IMR-90 (cell line): ENCODE measurements at places on chromosomes 7 and 10.

- H3K4me1 ChIP-seq = no peaks in the 10 kb centered on the region
- H3K36me3 ChIP-seq = no peaks in the 10 kb centered on the region
- no peak for DNase-seq
- H3K4me3 ChIP-seq = no peak overlapping the region
- no peak overlapping the region for H3K27ac ChIP-seq
- H3K27me3 ChIP-seq = peaks cover 6% of the 10 kb centered on the region; the same call in 1 of the 2 replicates
These were observed 95.7 kb downstream of the PKD1L1 start for GRCh38 chr7:47852330-47853245.

DNA sequence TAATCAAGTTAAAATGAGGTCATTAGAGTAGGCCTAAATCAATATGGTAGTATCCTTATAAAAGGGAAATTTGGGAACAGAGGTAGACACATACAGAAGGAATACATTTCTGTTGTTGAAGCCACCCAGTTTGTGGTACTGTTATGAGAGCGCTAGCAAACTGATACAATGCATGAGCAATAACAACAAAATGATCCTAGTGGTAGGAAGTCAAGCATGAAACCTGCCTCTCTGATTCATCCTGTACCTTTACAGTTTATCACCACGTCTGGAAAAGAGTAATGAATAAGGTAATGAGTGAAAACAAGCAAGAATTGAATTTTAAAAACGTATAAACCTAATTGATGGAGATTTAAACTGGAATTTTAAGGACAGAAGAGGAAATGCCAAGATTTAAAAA is 217.2 kb downstream of the PCLO start:
- no peaks in the 10 kb centered on the region for H3K27me3 ChIP-seq
- H3K4me1 ChIP-seq = no peaks in the 10 kb centered on the region
- no peak overlapping the region for H3K4me3 ChIP-seq
- DNase-seq = no peak
- no peaks in the 10 kb centered on the region for H3K36me3 ChIP-seq

- H3K27ac ChIP-seq = no peak overlapping the region
- peaks cover 19% of the 10 kb centered on the region for H3K4me1 ChIP-seq
- H3K27me3 ChIP-seq = no peaks in the 10 kb centered on the region
- no peaks in the 10 kb centered on the region for H3K36me3 ChIP-seq
These were observed 47.0 kb downstream of the KCNMA1 start for GRCh38 chr10:77590344-77591237.

DNA sequence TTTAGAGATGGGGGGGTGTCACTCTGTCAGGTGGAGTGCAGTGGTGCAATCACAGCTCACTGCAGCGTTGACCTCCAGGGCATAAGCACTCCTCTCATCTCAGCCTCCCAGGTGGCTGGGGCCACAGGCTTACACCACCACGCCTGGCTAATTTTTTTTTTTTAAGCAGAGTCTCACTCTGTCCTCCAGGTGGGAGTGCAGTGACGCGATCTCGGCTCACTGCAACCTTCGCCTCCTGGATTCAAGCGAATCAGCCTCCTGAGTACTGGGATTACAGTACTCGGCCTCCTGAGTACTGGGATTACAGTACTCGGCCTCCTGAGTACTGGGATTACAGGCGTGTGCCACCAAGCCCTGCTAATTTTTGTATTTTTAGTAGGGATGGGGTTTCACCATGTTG is 23.6 kb upstream of the PPIA start:
- H3K36me3 ChIP-seq = no peaks in the 10 kb centered on the region; the same call in 1 of the 2 replicates
- H3K27me3 ChIP-seq = no peaks in the 10 kb centered on the region; the same call in 1 of the 2 replicates
- H3K4me3 ChIP-seq = no peak overlapping the region
- H3K4me1 ChIP-seq = peaks cover 25% of the 10 kb centered on the region
- H3K27ac ChIP-seq = no peak overlapping the region
- no peak for DNase-seq

- H3K27ac ChIP-seq = no peak overlapping the region
- no peaks in the 10 kb centered on the region for H3K27me3 ChIP-seq
- H3K4me3 ChIP-seq = no peak overlapping the region
- no peaks in the 10 kb centered on the region for H3K4me1 ChIP-seq
These were observed 34.8 kb upstream of the PURB start for GRCh38 chr7:44920119-44920518.

- H3K4me1 ChIP-seq = 0 out of 2 replicates have a peak, but pooled peaks cover 1% of the 10 kb centered on the region
- H3K36me3 ChIP-seq = peaks cover 2% of the 10 kb centered on the region; the same call in 1 of the 2 replicates
These were observed 365 bp downstream of the YME1L1 start for GRCh38 chr10:27153845-27154193.

DNA sequence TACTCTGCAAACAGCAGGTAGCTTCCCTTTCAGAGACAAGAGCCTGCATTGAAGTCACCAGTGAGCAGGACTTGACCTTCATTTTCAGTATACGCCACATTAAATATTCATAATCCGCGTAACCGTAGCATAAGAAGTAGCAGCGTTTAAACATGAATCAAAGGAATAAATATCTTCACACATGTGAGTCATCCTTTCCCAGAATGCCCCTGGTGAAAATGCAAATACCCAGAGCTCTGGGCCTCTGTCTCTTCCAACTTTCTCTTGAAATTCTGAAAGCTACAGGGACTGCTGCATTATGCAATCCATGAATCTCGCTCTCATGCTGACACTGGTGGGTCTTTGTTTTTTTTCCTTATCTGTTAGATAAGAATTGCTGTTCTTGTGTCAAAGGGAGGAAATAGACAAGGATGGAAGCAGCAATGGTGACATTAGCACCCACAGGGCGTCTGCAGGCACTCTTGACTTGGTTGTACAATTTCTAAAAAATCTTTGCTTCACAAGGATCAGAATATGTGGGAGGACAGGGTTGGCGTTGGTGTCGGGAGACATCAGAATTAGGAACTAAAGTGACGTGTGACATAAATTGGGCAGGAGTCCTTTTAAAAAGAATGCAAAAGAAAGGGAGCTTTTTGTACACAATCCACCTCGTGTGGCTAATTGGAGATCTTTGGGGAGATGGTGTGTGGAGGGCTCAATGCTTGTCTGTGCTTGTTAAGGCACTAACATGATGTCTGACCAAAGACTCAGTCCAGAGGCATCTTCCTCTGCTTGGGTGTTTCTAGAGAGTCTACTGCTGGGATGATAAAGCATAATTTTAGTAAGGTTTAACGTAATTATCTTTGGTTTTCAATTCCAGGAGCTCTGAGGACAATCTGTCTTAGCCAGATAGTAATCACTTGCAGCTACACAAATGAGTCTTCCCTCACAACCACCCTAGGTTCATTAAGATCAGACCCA is 390.3 kb downstream of the KCNMA1 start:
- peaks cover 16% of the 10 kb centered on the region for H3K4me1 ChIP-seq
- H3K4me3 ChIP-seq = no peak overlapping the region
- DNase-seq = peak; percentile 77

GRCh38 chr7:96952974-96953391 is 52.4 kb upstream of the DLX6 start:
- DNase-seq = peak; percentile 15
- no peaks in the 10 kb centered on the region for H3K27me3 ChIP-seq
- no peaks in the 10 kb centered on the region for H3K36me3 ChIP-seq
- no peaks in the 10 kb centered on the region for H3K4me1 ChIP-seq

DNA sequence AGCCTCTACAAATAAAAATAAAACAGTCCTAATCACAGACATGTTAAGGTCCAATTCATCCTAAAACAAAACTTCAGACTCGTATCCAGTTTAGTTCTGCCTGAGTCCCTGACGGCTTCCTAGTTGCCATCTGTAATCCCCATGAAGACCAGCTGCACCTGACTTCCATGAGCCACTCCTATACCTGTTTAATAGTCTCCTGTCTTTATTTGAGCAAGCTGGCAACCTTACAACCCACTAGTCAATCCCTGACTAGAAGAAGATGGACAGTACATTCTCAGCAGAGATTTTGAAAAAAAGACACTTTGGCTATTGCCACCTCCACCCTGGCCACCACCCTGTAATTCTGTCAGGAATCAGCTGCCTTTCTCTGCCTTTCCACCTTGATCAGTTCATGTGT is 197.7 kb downstream of the HIBADH start:
- H3K36me3 ChIP-seq = no peaks in the 10 kb centered on the region
- DNase-seq = no peak

GRCh38 chr7:50359995-50360925 is 55.7 kb downstream of the IKZF1 start:
- DNase-seq = no peak
- no peaks in the 10 kb centered on the region; the same call in 1 of the 2 replicates for H3K27me3 ChIP-seq
- H3K4me3 ChIP-seq = no peak overlapping the region
- no peaks in the 10 kb centered on the region for H3K36me3 ChIP-seq

DNA sequence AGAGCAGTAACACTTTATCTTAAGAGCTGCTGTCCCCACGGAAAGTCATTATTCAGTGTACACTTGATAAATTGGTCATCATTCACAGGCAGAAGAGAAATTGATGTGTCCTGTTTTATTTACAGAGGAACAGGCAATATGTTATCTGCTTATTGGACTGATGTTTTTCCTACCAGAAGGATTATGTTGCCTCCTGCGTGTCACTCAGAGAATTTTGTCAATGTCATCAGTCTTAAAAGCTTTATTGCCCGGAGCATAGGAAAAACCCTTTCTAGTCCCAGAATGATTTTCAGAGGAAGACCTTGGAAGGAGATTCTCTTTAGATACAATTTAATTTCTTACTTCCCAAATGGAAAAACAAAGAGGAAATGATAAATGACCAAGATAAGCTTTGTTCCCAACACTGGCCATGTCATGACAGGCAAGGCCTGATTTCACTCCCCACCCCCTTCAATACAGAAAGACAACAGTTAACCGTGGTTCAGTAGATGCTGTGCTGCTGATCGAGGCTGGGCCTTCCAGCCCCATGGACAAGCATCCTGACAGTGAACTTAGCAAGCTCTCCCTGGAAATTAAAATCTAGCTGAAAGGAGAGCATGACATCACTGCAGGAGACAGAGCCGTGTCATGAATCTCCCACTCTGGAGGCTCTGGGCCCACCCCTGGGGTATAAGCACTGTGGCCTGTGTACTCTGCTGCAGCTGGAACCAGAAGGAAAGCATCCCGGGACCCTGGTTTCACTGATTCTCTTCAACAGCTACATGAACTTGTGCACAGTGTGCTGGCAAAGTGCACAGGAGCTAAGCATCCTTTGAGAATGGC is 118.8 kb upstream of the LYZL2 start:
- no peaks in the 10 kb centered on the region for H3K27me3 ChIP-seq
- no peak overlapping the region for H3K27ac ChIP-seq
- no peak overlapping the region for H3K4me3 ChIP-seq

- H3K36me3 ChIP-seq = peaks cover 6% of the 10 kb centered on the region; the same call in 1 of the 2 replicates
- H3K4me1 ChIP-seq = peaks cover 14% of the 10 kb centered on the region
These were observed 9.6 kb downstream of the TRIM56 start for GRCh38 chr7:101094791-101095375.

GRCh38 chr7:101386558-101387231 is 24.0 kb downstream of the COL26A1 start:
- H3K4me3 ChIP-seq = no peak overlapping the region
- no peak overlapping the region for H3K27ac ChIP-seq
- no peaks in the 10 kb centered on the region; the same call in 1 of the 2 replicates for H3K4me1 ChIP-seq
- peaks cover 30% of the 10 kb centered on the region for H3K27me3 ChIP-seq
- DNase-seq = peak; percentile 4
- H3K36me3 ChIP-seq = no peaks in the 10 kb centered on the region

- peak overlapping the region; percentile 21 for H3K4me3 ChIP-seq
- no peak for DNase-seq
- H3K27ac ChIP-seq = no peak overlapping the region
- H3K27me3 ChIP-seq = peaks cover 98% of the 10 kb centered on the region
- no peaks in the 10 kb centered on the region for H3K36me3 ChIP-seq
These were observed 9.4 kb upstream of the GATA3 start for GRCh38 chr10:8044908-8045725.

DNA sequence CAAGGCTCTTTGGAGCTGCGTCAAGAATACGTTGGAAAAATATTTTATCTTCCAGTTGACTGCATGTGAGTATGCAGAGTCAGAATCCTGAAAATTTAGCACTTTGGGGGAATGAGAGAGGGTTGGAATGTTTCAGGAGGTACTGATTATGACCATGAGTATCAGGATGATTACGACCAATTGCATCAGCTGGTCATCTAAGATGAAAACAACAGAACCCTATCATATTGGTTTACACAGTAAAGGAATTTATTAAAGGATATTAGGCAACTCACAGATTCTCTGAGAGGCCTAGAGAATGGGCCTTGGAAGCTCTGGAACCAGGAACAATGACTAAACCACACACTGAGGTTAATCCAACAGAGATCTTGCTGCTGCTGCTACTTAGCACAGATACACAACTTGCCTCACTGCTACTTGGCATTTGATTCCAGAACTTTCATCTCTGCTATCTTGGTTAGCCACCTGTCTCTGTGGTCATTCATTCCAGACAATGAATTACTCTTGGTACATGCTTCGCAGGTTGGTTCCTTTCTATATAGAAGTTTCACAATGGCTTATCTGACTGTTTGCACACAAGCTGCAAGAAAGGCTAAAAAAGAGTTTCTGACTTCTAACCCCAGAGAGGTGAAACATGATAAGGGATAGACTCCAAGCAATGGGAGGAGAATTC is 68.0 kb upstream of the CTTNBP2 start:
- no peaks in the 10 kb centered on the region for H3K36me3 ChIP-seq
- H3K27ac ChIP-seq = no peak overlapping the region
- no peaks in the 10 kb centered on the region for H3K27me3 ChIP-seq
- DNase-seq = peak; percentile 1

DNA sequence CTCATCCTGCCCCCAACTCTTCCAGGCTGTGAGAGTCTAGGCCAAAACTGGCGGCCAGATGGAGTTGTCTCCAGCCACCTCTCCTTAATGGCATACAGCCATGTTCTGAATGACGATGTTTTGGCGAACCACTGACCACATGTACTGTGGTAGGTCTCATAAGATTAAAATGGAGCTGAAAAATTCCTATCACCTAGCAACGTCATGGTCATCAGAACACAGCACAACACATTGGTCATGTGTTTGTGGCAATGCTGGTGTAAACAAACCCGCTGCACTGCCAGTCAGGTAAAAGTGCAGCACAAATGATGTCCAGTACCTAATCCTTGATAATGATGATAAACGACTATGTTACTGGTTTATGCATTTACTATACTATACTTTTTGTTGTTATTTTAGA is 290.0 kb upstream of the MKI67 start:
- no peaks in the 10 kb centered on the region for H3K4me1 ChIP-seq
- no peak overlapping the region for H3K4me3 ChIP-seq
- H3K27ac ChIP-seq = no peak overlapping the region
- H3K36me3 ChIP-seq = no peaks in the 10 kb centered on the region
- no peaks in the 10 kb centered on the region for H3K27me3 ChIP-seq
- no peak for DNase-seq

- no peak for DNase-seq
- H3K36me3 ChIP-seq = no peaks in the 10 kb centered on the region
- H3K4me3 ChIP-seq = no peak overlapping the region
- H3K27ac ChIP-seq = no peak overlapping the region
These were observed 1005.5 kb downstream of the KCNMA1 start for GRCh38 chr10:76631884-76632766.

DNA sequence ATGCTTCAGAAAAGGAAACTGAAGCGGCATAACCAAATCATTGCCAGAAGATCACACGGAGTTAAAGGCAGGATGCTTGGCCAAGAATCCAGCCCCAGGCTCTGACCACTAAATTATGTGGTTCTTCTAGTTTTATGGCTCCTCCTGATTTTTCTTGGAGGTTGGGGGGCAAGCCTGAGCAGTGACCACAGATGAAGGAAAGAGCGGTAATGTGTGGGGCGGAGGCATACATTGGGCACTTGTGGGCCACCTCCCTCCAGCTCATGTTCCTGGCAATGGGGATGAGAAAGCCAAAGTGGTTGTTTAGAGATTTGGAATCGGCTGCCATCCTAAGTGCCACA is 3.2 kb downstream of the TRPV6 start:
- H3K27ac ChIP-seq = no peak overlapping the region
- no peaks in the 10 kb centered on the region for H3K36me3 ChIP-seq
- no peaks in the 10 kb centered on the region for H3K4me1 ChIP-seq

GRCh38 chr10:86313621-86314041 is 53.0 kb downstream of the GRID1 start:
- H3K36me3 ChIP-seq = no peaks in the 10 kb centered on the region
- DNase-seq = no peak
- no peaks in the 10 kb centered on the region for H3K4me1 ChIP-seq
- H3K4me3 ChIP-seq = no peak overlapping the region
- H3K27me3 ChIP-seq = no peaks in the 10 kb centered on the region
